ENCODE measurements at places on chromosomes 2 and 18.

- no peak for DNase-seq
These were observed 5.4 kb downstream of the BOLA3 start for GRCh38 chr2:74142340-74142739.

DNA sequence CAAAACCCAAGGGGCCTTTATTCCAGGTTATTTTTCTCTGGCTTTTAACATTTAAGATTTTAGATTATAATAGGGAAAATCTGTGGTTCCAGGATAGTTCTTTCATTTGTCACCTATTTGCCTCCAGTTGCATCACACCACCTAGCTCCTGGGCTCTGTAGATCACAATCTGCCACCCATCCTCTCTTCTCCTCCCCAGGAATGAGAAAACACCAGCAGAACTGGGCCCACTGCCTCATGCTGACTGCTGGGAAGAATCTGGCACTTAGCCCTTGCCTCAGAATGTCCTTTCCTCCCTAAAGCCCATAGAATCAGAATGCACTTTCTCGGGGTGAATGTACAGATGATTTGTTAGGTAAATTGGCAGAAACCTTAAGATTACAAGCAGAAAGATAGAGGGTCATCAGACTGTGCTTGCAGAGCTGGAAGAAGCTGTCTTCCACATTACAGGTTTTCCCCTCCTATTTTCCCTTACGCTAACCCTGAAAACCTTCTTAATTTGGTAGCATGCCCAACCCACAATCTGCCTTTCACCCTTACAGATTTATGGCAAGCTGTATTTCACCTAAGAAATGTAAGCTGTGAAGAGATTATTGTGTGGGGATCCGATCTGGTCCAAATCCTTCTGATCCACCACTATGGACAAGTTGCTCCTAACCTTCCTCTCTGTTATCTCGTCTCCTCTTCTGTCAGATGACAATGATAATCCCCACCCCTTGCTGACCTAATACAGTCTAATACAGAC lies 72.6 kb downstream of the LRRC30 start:
- no peak for DNase-seq

- no peak for DNase-seq
These were observed 39.7 kb downstream of the ANXA4 start for GRCh38 chr2:69781321-69782248.

DNA sequence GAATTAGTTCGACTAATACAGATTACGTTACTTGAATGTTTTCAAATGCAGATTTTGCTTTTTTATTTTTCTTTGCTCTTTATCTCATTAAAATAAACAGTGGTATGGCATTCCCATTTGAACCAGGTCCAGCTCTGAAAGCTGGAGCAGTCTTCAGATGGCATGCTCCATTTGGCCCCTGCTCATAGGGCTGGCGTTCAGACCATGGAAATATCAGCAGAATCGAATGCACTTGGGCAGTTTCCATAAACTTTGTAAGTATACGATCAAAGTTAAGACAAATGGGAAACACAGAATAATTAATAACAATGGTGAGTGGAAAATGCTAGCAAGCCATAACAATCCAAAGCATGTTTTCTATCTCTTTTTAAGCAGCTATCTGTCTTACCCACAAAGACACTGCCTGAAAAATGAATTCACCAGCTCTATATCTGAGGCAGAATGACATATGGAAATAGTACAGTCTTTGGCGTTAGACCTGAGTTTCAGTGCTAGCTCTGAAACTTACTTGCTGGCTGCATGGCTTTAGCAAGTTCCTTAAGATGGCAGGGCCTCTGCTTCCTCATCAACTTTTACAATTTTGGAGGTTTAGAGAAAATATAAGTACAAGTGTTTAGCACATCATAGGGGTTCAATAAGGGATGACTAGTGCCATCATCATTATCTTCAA lies 131.6 kb downstream of the BCL2 start:
- DNase-seq, result no peak

DNA sequence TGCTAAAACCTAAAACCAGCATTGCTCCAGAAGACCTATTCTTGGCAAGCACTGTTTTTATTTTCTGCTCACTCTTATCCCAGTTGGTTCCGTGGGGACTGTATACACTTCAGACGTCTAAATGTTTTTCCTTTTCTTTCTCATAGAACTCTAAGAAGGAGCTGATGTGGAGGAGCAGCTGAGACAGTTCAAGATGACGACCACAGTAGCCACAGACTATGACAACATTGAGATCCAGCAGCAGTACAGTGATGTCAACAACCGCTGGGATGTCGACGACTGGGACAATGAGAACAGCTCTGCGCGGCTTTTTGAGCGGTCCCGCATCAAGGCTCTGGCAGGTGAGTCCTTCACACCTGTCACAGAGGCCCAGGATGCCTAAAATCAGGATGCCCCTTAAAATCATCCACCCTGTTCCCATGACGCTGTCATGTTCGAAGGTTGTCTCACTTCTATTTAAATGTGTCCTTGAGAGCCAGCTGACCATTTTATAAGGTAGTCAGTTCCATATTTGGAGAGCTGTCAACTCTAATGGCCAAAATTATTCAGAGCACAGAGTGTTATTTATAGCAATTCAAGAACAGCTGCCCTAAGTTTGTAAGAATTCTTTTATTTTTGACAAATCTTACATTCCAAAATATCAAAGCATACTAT lies 70.2 kb downstream of the SPTBN1 start:
- no peak for DNase-seq

DNA sequence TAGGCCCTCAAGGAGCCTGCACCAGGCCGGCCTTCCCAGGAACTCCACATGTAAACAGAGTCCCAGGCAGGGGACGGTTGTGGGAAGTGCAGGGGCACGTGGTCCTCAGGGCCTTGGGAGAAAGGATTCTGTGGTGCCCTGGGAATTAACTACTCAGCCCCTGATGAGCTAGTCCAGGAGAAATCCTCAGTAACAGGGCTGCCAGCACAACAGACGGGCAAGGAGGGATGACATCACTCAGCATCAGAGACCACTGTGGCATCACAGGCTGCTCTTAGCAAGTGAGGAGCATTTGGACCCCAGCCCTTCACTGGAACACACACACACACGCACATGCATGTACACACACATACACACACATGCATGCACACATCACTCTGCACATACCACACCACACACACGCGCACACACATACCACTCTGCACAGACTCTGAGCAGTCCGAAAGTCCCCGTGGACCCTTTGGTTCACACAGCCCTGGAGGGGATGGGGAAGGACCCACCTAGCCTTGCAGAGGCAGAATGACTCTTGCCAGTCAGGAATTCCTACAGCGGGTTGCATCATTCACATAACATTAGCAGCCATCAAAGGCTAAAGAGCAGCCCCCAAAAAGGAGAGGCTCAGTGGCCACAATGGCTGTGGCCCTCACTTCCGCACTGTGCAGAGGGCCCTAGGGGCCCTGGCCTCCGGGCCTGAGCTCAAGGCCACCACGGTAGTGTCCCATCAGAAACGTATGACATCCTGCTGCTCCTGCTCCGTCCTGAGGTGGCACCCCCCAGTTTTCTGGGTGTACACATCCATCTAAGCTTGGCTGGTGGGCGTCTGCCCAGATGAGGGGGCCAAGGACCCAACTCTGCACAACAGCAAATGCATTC lies 1.9 kb upstream of the NMUR1 start:
- DNase-seq, result no peak
